ENCODE measurements at places on chromosomes 1 and 21.

DNA sequence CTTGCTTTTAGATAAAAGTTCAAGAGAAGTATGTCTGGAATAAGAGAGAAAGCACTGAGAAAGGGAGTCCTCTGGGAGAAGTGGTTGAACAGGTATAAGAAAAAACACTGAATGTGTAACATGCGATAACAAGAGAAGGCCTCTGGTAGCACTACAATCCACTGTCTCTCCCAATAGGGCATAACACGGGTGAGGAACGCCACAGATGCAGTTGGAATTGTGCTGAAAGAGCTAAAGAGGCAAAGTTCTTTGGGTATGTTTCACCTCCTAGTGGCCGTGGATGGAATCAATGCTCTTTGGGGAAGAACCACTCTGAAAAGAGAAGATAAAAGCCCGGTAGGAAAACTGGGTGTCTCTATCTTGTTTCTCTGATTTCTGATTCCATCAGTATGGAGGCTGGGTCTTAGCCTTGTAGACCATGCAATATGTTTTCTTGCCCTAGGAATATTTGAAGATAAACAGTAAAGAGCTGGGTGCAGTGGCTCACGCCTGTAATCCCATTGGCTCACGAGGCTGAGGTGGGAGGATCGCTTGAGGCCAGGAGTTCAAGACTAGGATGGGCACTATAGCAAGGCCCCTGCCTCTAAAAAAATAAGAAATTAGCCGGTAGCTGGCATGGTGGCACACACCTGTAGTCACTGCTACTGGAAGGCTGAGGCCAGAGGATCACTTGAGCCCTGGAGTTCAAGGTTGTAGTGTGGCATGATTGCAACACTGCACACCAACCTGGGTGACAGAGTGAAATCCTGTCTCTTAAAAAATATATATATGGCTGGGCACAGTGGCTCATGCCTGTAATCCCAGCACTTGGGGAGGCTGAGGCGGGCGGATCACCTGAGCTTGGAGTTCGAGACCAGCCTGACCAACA lies 40.4 kb downstream of the DAP3 start:
- peak; percentile 38 for DNase-seq

- DNase-seq, result no peak
These were observed 775 bp downstream of the TMEM125 start for GRCh38 chr1:43270421-43271095.

GRCh38 chr1:45325851-45326506 lies 716 bp upstream of the HPDL start:
- no peak for DNase-seq

GRCh38 chr1:17425806-17426600 lies 13.5 kb downstream of the RCC2 start:
- no peak for DNase-seq

DNA sequence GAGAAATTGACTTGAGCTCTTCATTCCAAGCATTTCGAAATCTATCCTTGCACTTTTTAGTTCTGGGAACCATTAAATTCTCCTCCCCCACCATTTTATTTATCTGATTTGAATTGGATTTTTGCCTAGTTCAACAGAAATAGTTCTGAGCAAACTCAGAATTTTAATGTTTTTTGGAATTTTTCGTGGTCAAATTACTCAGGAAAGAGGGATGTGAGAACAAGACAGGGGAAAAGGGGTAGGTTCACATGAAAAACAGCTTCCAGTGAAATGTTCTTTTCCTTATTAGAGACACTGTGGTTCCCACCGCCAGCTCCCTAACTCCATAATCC lies 5.7 kb upstream of the ZNF697 start:
- DNase-seq, result no peak

DNA sequence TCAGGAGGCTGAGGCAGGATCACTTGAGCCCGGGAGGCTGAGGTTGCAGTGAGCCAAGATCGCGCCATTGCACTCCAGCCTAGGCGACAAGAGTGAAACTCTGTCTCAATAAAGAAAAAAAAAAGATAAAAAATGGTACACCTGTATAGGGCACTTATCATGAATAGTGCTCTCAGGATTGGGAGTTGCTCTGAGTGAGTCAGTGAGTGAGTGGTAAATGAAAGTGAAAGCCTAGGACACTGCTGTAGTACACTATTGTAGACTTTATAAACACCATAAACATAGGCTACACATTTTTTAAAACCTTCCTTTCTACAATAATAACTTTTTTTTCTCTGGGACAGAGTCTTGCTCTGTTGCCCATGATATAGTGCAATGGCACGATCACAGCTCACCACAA lies 16.8 kb downstream of the PHTF1 start:
- DNase-seq, result no peak

GRCh38 chr1:219352961-219353651 lies 179.4 kb downstream of the LYPLAL1 start:
- DNase-seq, result no peak

GRCh38 chr1:203269654-203270020 lies 35.7 kb upstream of the BTG2 start:
- no peak for DNase-seq

DNA sequence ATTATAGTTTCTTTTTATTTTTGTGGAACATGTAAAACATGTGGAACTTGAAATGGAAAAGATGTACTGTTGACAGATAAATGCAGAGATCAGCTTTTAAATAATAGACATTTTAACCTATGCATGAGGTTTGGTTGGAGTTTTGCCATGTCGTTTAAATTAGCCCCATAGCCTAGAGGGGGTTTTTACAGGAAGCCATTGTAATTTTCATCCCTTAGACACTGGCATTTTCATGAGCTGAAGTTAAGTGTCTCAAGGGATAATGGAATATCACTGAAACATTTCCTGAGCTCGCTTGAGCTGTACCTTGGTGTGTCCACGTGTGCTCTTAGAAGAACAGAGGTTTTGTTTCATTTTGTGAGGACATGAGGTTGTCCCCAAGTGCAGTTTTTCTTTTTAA lies 54.2 kb downstream of the HMCN1 start:
- DNase-seq, result no peak

DNA sequence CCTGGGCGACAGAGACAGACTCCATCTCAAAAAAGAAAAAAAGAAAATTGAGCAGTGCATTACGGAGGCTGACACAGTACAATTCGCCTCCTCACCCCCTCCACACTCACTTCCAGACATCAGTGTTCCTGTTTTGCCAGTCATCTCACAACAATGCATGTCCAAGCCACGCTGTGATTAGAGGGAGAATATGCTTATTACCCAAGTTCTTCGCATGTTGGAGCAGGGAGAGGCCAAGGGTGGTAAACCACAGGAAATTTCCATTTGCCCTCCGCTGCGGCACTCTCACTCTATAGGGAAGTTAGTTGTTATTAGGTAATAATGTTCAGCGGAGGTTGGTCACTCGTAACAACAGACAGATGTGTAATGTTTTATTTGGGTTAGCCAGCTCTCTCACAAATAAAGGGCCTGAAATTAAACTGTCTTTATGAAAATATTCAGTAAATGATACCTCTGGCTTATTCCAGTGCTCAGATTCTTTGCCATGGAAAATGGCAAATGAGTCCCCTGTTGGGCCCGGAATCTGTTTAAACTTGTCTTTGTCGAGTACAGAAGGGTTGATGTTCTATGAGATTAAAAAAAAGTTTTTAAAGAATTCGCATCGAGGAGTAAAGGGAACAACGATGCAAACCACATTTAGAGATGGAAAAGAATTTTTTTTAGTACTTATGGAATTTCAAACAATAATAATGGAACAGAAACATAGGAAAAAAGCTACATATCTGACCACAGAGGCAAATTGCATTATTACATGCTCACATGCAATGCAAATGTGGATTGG lies 33.1 kb downstream of the KCNJ15 start:
- DNase-seq, result no peak

DNA sequence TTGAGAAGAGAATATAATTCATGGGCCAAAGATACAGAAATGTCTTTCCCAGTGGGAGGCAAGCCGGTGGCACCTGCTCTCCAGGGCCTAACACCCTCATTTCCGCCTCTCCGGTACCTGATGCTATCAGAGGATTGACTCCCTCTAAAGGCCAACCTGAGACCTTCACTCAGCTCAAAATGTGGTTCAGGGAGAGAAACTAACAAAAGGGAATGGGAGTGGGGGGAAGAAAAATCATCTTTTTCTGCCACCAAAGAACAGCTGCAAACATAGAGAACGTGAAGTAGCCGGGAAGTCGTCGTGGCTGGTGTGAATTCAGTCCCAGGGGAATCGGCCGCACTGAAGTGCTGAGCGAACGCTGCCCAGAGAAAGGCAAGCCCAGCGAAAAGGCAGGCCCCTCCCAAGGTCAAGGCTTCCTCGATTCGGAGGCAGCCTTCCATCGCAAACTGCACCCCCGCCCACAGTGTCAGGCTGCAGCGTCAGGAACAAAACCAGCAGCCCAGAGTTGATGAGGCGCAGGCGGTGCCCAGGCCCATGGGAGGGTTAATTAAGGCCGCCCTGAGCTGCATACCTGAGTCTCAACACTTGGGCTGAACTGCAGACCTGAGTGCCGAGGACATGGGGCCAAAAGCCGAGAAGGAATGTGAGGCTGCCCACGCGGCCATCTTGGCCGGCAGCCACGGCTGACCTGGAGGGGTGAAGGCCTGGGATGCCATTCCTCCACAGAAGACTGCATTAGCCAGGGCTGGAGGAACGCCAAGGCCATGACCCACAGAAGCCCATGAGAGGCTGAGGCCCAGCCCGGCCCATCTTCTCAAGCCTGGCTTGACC lies 160.2 kb downstream of the PSMG1 start:
- DNase-seq, result no peak

- DNase-seq, result no peak
These were observed 27.4 kb downstream of the QSOX1 start for GRCh38 chr1:180181996-180182642.

DNA sequence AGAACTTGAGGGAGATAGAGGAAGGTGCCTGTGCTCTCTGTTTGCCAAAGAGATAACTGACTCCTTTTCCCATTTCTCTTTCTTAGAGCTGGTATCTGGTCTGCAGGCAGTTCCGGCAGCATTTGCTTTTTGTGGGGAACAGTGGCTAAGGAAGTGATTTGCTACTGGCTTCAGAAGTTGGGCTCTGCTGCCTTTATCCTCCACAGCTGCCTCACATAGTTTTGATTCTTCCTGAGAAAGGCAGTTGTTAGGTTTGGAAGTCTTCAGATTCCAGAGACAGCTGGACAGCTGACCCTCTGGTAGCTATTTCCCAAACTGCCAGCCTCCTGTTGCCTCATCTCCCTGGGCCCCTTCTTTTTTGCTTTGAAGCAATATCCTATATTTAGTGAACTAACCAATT lies 62.6 kb upstream of the MACF1 start:
- DNase-seq, result no peak

DNA sequence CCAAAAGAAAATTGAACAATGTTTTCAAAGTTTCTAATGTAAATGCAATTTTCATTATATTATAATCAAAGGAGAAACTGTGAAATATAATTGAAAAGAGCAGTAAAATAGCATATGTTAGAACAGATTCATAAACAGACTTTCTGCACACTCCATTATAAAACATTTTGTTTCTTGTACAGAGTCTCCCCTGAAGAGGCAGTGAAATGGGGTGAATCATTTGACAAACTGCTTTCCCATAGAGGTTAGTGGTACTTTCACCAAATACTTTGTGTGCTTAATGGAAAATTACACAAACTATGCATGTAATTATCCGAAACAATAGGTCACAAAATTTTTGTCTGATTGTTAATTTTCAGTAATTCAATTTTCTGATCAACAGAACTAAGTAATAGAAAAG lies 1.9 kb downstream of the RGS18 start:
- no peak for DNase-seq

- no peak for DNase-seq
These were observed 161.5 kb downstream of the DNM3 start for GRCh38 chr1:172002725-172003345.

- DNase-seq, result no peak
These were observed 93.8 kb upstream of the PRDX6 start for GRCh38 chr1:173383351-173383750.

DNA sequence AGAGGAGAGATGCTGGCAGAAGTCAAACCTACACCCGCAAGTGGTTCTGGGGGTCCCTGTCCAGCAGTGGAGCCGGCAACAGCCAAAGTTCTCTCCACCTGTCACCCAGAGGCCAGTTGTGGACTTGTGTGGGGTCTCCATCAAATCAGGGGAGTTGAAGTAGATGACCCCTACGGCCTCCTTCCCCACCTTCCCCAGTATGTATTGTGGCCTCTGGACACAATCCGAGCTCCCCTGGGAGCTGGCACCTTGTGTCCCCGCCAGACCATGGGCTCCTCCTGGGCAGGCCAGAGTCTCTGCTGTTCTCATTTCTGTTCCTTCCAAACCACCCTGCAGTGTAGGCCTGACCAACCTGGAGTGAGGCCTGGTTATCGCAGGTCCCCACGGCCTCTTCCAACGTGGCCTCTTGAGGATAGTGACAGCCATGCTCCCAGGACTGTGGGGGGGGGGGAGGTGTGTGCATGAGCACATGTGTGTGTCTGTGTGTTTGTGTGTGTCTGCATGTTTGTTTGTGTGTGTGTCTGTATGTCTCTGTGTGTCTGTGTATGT lies 246.4 kb downstream of the MATN1 start:
- no peak for DNase-seq

DNA sequence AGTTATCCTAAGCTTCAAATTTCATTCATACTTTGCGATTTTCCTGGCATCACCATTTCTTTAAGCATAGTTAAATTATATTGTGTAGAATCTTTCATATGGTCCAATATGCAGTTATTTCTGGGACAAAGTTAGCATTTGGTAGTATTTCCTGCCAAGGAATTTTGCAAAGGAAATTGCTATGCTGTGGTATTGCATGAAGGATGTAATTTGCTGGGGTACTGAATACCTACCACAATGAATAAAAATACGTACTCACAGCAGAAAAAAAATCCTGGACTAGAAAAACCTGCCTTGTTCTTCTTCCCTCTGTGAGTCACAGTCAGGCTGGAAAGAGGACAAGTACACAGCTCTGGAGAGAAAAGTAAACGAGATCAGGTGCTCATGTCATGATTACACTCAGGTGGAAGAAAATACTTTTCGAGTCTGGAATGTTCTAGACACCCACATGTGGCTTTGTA lies 241.2 kb downstream of the PTBP2 start:
- no peak for DNase-seq

GRCh38 chr1:211910913-211911485 lies 80.4 kb upstream of the LPGAT1 start:
- no peak for DNase-seq

DNA sequence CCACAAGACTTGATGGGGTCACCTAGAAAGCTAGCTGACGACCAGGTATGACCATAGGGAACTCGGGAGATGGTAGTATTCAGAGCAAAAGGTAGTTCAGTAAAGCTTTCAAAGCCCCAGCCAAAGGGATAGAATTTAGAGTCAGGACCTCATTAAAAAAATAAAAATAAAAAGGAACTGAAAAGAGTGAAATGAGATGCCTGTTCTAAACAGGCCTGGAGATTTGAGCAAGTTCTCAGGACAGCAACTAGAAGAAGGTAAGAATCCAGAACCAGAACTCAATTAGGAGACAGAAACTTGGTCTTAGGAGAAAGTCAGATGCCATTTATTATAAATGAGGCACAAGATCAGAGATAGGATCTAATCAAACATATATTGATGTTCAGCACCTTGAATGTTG lies 265.5 kb upstream of the CACYBP start:
- DNase-seq, result no peak

GRCh38 chr1:118948846-118949245 lies 39.3 kb downstream of the TBX15 start:
- no peak for DNase-seq
